Body of pancreas (tissue), 4 donors: ENCODE measurements at places on chromosomes 7 and 10. TPM values are rescaled to one million over a fixed set of nuclear protein-coding genes. Genes with fewer than 3 reads are reported as not detected.

MBL2 gene
- not detected for total RNA-seq

PAPSS2 gene
- total RNA-seq = 17.5 TPM

UPK3BL1 gene
- 36.6 TPM for total RNA-seq

FAM25G gene
- not detected for total RNA-seq

GPR37 gene
- 2.6 TPM for total RNA-seq

ITGA8 gene
- total RNA-seq = 0.78 TPM

GRCh38 chr7:68309806-68310205 is 1288.5 kb upstream of the AUTS2 start:
- no peak for DNase-seq
